Skeletal muscle cell (primary cell): ENCODE measurements at places on chromosomes 1 and 21.

- no peak for DNase-seq
Measured at GRCh38 chr1:2526824-2527555, 594 bp upstream of the PANK4 start.

DNA sequence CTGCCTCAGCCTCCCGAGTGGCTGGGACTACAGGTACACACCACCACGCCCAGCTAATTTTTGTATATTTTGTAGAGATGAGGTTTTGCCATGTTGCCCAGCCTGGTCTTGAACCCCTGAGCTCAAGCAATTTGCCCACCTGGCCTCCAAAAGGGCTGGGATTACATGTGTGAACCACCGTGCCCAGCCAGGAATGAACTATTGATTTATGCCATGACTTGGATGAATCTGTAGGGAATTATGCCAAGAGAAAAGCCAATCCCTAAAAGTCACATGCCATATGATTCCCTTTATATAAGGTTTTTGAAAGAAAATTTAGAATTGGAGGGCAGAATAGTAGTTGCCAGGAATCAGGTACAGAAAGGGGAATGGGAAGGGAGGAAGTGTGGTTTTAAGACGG is 19.1 kb upstream of the SLC45A3 start:
- no peak for DNase-seq

DNA sequence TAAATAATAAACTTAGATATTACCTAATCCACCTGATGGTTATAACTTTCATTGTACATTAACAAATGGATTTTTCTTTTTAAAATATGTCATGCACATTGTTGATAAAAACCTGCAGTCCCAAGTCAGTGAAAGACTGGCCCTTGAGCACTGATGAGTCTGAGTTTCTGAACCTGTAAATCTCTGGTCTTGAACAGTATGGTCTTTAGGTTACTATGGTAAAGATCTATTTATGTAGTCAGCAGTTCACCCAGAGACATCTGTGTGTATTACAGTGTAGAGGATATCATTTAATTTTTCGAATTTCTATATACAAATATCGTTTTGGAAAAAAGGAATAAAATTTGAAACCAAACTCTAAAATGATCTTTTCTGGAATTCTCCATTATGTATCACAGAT is 30.4 kb upstream of the SCYL3 start:
- DNase-seq: no peak

- no peak for DNase-seq
Measured at GRCh38 chr1:27872059-27872801, at the start of gene THEMIS2. THEMIS2 (plus strand) TSS chr1:27872544; CDS start chr1:27872572, 28 bp downstream.

- DNase-seq: no peak
Measured at GRCh38 chr1:85174503-85174902, 26.3 kb downstream of the SYDE2 start.
